ENCODE measurements at places on chromosomes 3 and 15. TPM values are rescaled to one million over a fixed set of nuclear protein-coding genes. Genes with fewer than 3 reads are reported as not detected.

PRR20G gene
- not detected for total RNA-seq

MED12L gene
- 2.0 TPM for total RNA-seq

P4HTM gene
- total RNA-seq: 57.6 TPM

- H3K36me3 ChIP-seq: no peaks in the 10 kb centered on the region
- no peak for DNase-seq
- no peak overlapping the region for H3K4me3 ChIP-seq
- H3K27me3 ChIP-seq: no peaks in the 10 kb centered on the region
- H3K27ac ChIP-seq: no peak overlapping the region
Observed at GRCh38 chr3:59938828-59939227, 889.0 kb upstream of the CFAP20DC start.

- no peaks in the 10 kb centered on the region for H3K4me1 ChIP-seq
- H3K36me3 ChIP-seq: no peaks in the 10 kb centered on the region
Observed at GRCh38 chr3:165128544-165128943, 50.2 kb upstream of the SI start.

DNA sequence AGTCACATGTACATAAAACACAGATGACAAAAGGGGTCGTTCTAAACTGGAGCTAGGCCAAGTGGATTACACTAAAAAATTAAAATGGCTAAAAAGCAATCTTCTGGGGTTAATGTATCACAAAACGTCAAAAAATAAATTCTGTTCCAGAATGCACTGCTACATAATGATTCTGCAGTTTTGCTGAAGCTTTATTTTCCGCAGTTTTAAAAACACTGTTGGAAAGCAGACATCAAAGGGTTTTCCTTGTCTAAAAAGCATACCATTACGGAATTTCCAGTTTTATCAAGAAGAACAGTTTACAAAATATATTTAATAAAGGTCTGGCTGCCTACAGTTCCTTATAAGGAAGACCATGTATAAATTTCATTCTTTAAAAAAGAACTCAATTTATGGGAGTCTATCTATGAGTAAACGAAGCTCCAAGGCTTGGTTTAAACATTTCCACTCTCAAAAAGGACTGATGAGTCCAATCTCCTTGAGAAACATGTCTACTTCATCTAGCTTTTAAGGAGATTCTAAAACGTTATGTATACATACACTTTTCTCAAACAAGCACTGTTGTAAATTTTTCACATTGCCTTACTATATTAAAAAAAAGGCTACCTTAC is 1.3 kb downstream of the DMXL2 start:
- peaks cover 9% of the 10 kb centered on the region for H3K4me1 ChIP-seq
- peak overlapping the region; percentile 87 for H3K4me3 ChIP-seq
- no peaks in the 10 kb centered on the region for H3K27me3 ChIP-seq
- H3K36me3 ChIP-seq: no peaks in the 10 kb centered on the region
- no peak overlapping the region for H3K27ac ChIP-seq

- H3K4me3 ChIP-seq: no peak overlapping the region
- no peak overlapping the region for H3K27ac ChIP-seq
- H3K36me3 ChIP-seq: no peaks in the 10 kb centered on the region
- H3K4me1 ChIP-seq: no peaks in the 10 kb centered on the region
- no peaks in the 10 kb centered on the region for H3K27me3 ChIP-seq
Observed at GRCh38 chr3:134911586-134912548, 116.8 kb downstream of the EPHB1 start.

DNA sequence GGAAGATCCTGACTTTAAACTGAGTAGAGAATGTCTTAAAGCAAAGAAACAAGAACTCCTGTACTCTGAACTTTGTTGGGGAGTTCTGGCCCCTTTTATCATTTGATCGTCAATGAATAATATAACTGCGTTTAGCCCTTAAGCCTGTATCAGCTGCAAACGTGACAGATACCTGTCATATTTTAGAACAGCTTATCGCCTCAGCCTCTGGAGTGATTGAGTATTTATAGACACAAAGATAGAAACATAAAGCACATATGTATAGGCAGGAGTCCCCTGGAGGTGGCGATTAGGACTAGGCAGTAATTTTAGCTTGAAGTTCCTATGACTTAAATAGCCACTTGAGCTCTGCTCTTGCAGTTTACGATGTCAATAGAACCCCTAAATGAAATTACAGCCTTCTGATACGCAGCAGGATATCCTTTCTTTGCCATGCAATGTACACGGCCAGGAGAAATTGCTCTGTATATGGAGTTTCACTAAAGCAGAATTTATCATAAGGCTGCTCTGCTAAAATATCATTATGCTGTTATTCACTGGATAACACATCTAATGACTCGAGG is 321.8 kb downstream of the TIGIT start:
- H3K27me3 ChIP-seq: no peaks in the 10 kb centered on the region
- H3K4me1 ChIP-seq: no peaks in the 10 kb centered on the region
- H3K4me3 ChIP-seq: no peak overlapping the region
- H3K27ac ChIP-seq: no peak overlapping the region

- H3K4me1 ChIP-seq: no peaks in the 10 kb centered on the region
- DNase-seq: peak; percentile 13
- peak overlapping the region; percentile 63 for H3K4me3 ChIP-seq
- no peaks in the 10 kb centered on the region for H3K27me3 ChIP-seq
Observed at GRCh38 chr3:10738688-10739372, 77.2 kb upstream of the SLC6A11 start.

- H3K4me3 ChIP-seq: no peak overlapping the region
- no peak overlapping the region for H3K27ac ChIP-seq
- H3K4me1 ChIP-seq: no peaks in the 10 kb centered on the region
- H3K36me3 ChIP-seq: no peaks in the 10 kb centered on the region
Observed at GRCh38 chr15:41429003-41429890, 12.4 kb downstream of the RTF1 start.

- no peak overlapping the region for H3K4me3 ChIP-seq
- peaks cover 9% of the 10 kb centered on the region for H3K4me1 ChIP-seq
- no peak overlapping the region for H3K27ac ChIP-seq
- no peak for DNase-seq
Observed at GRCh38 chr15:34841262-34841725, 45.9 kb upstream of the ACTC1 start.
